Umbilical cord (tissue), 2 donors: ENCODE measurements at places on chromosomes 7 and 10. TPM values are rescaled to one million over a fixed set of nuclear protein-coding genes. Genes with fewer than 3 reads are reported as not detected.

The UNC5B gene
- 13.7 TPM for total RNA-seq

The H2BK1 gene
- not detected for total RNA-seq

The PPP1R3C gene
- total RNA-seq, result 189 TPM

The PLEKHS1 gene
- total RNA-seq, result 2.2 TPM

The FBXW4 gene
- total RNA-seq, result 81.1 TPM

The CNNM1 gene
- total RNA-seq, result 0.72 TPM

The CDK1 gene
- 19.3 TPM for total RNA-seq

The ZNF239 gene
- total RNA-seq, result 2.6 TPM

The PDE1C gene
- total RNA-seq, result 25.8 TPM

The SLC35G1 gene
- 4.3 TPM for total RNA-seq

The TSPAN15 gene
- 48.9 TPM for total RNA-seq

The TAS2R5 gene
- total RNA-seq, result 0.72 TPM

The TAS2R3 gene
- 10.6 TPM for total RNA-seq

The DYDC2 gene
- total RNA-seq, result 1.4 TPM

The OPN1SW gene
- not detected for total RNA-seq

The GATA3 gene
- total RNA-seq, result 1.9 TPM

The SLC26A5 gene
- total RNA-seq, result not detected

The MEOX2 gene
- 6.5 TPM for total RNA-seq

The CRTAC1 gene
- 2.2 TPM for total RNA-seq

The EPO gene
- total RNA-seq, result not detected

The OR2A7 gene
- not detected for total RNA-seq

The AMPH gene
- total RNA-seq, result 2.4 TPM

The OR2A1 gene
- total RNA-seq, result 6.3 TPM

The NCF1 gene
- total RNA-seq, result not detected

The KCP gene
- 1.4 TPM for total RNA-seq

The NKX1-2 gene
- not detected for total RNA-seq

The MACC1 gene
- 3.1 TPM for total RNA-seq
